HAP-1 (cell line): ENCODE measurements at places on chromosomes 3 and 15.
A peak's percentile ranks its signal among the peaks of the same experiment; 100 is the strongest.

GRCh38 chr3:58369038-58369437 lies 36.3 kb downstream of the PXK start:
- no peak for DNase-seq

GRCh38 chr3:101229681-101230080 lies 90.7 kb downstream of the IMPG2 start:
- no peak for DNase-seq

DNA sequence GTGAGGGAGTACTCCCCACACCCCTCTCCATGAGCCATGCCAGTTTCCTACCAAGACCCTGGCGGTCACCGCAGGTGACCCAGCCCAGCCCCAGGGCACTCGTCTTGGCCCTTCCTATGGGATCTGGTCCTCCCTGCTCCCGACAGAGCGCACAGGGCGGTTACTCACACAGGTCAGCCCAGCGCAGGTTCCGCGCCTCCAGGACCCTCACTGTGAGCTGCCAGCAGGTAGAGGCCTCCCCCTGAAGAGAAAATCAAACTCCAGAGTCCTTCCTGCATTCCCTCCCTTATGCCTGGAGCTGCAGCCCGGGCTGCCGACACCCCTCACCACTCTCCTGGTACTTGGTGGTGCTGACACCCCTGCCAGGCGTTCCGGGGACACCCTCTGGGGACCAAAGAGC lies 6.9 kb downstream of the PLA2G4D start:
- no peak for DNase-seq

DNA sequence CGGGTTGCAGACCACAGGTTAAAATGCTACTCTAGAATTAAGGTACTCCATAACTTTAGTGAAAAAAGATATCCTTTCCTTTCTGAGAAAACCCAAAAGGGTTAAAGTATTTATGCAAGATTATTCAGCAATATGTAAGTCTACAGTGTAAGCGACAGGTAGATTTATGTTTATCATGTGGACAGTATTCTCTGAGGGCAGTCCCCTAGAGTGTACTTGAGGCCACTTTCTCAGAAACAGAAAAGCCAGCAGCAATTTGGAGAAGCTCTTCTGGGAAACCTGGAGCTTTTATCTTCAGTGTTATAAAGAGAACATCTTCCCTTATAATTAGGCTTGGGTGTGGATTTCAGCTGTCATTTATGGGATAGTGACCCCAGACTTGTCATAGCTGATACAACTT lies 8.9 kb downstream of the ST3GAL6 start:
- DNase-seq, result no peak

GRCh38 chr3:72205297-72205826 lies 420.4 kb upstream of the PROK2 start:
- no peak for DNase-seq

DNA sequence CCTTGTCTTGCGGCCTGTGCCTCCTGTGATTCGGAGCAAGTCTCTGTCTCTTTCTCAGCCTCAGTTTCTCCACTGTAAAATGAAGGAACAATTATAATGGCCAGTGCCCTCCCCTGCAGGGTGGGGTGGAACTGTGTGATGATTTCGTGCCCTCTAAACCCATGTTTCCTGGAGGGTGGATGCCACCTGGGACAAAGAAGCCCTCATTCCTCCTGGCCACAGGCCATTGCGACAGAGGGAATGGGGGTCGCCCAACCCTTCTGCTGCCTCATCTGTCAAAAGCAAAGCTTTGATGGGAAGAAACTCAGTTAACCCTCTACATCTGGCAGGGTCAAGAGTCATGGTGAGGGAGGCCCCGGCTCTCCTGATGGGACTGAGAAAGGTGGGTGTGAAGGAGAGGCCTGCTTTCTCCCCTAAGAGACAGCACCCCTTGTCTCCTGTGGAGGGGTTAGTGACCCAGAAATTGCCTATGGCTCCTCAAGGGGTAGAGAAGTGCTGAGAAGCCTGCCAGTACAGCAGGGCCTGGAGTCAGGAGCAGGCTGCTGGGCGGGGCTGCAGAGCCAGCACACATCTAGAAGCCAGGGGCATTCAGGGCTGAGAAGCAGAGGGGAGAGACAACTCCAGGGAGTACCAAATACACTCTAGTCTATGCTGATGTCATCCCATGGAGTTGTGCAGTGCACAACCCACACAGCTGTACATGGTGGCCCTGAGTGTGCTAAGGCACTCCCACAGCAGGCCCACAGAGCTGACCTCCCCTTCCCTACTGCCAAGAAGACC lies 61.0 kb downstream of the PLXNA1 start:
- no peak for DNase-seq

DNA sequence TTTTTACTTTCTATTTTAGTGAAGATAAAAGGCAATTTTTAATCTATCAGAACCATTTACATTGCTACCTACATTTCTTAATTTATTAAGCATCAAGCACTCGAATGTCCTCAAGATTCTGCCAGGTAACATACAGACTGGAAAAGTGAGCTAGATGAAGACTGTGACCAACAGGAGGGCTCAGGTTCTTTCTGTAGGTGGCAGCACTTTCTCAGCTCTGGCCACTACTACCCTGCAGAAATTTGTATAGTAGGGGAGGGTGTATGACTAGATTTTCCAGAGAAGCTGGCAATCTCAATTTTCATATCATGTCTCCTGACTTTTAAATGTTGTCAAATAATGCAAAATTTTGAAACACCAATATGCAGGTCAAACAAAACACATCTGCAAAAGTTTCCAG lies 165.0 kb upstream of the SUCLG2 start:
- no peak for DNase-seq

DNA sequence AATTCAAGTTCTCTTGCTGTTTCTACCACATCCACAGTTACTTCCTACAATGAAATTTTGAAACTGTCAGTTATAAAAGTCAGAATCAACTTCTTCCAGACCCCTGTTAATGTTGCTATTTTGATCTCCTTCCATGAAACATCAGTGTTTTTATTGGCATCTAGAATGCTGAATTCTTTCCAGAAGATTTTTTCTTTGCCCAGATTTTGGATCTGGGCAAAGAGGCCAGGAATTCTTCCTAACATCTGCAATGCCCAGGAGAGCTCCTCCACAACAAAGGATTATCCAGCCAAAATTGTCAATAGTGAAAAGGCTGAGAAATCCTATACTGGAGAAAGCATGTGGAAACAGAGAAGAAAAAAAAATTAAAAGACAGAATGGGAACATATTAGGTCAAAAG lies 75.5 kb downstream of the SERPINI1 start:
- no peak for DNase-seq

DNA sequence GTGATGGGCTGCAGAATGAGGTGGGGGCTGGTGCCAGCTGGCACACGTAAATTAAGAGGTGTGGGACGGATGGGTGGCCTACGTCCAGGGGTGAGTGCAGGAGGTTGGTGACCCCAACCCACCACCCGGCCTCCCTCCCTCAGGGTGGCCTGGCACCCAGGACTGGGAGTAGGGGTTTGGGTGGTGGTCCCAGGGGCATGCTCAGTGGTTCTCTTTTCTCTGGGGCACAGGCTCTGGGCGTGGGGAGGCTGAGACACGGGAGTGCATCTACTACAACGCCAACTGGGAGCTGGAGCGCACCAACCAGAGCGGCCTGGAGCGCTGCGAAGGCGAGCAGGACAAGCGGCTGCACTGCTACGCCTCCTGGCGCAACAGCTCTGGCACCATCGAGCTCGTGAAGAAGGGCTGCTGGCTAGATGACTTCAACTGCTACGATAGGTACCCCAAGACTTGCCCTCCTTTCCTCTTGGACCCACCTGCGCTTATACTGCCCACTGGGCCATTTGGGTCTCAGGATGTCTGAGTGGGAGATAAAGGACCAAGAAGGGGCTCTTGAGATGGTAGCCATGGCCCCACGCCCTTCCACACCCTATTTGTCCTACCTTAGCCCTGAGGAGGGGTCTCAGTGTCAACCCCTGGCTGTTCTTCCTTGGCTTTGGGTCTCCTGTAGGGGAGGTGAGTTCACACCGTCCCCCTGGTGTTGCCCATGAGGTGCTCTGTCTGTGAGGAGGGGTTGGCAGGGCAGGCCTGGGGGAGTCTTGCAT lies 18.9 kb upstream of the EXOG start:
- no peak for DNase-seq

DNA sequence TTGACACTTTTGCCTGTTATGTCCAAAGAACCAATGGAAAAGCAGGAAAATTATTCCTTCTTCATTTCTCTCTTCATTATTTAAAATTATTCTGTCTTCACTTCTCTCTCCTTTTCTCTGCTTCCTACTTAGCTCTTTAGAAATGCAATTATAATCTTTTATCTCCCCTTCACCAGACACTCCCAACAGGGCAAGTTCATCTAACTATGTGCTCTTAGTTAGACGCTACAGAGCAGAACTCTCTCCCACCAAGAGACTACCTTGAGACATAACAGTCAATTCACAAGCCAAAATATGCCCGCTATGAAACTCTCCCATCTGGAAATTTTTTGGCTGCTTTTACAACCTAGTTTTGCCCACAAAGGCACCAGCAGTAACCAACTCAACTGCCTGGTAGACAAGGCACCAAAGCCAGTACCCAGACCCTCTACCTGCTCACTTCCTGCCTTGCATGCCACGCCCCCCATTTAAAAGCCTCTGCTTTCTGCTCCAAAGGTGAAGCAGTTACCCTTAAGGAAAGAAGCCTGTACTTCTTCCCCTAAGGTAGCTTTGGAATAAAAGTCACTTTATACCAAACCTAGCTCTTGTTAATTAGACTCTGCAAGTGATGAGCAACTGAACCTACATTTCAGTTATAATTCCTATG lies 28.1 kb downstream of the CCRL2 start:
- DNase-seq, result no peak

- DNase-seq, result no peak
These were observed 84.1 kb downstream of the TP63 start for GRCh38 chr3:189714991-189715961.

GRCh38 chr3:139689122-139689521 lies 11.3 kb upstream of the NMNAT3 start:
- peak; percentile 75 for DNase-seq

GRCh38 chr3:101842935-101843330 lies 6.4 kb upstream of the NFKBIZ start:
- DNase-seq, result no peak

DNA sequence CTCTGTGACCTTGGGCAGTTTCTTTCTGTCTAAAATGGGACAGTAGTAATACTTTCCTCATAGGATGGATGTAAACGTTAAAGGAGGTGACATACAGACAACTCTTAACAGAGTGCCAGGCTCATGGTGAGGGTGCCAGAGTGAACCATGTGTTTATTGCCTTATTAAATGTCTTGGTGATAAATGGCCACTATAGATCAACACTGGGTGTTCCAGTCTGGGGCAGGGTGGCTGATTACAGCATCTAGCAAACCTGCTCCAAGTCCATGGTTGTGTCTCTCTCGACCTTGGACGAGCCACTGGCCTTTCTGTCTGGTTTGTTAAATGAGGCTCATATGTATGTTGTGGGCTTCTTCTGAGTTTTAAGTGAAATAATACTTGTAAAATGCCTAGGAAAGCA lies 75.1 kb downstream of the TRAK1 start:
- no peak for DNase-seq

DNA sequence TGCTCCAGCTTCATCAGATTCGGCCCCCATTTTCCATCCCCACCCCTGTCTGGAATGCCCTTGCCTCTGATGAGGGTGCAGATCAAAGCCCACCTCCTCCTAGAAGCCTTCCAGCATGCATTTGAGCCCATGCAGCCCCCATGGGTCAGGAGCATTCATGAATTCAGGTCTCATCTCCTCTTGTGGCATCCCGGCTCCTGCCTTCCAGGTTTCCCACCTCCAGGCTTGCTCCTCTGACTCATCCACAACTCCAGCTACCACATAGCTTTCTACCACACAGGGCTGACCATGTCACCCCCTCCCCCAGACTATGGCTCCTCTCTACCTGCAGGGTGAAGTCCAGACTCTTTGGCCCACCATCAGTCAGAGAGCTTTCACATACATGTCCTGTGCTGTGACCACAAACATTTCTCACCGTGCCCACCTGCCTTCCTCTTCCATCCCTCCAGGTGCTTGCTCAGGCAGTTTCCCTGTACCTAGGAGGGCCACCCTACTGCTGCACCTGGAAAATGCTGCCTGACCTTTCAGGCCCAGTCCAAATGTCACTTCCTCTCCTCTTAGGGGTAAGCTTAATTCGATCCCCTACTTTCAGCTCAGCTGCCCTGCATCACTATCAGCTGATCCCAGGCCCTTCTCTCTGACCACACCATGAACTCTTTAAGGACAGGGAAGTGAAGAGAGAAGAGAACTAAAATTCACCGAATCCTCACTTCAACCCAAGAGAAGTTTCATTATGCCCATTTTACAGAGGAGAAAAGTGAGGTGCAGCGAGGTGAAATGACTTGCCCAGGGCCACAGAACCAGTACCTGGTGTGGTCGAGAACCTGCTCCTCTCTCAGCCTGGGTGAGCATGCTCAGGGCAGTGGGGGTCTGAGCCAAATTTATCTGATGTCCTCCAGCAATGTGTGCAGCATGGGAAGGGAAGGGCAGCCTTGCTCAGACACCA lies 13.7 kb upstream of the FGD5 start:
- no peak for DNase-seq

GRCh38 chr3:106025151-106025722 lies 156.4 kb upstream of the CBLB start:
- no peak for DNase-seq

- DNase-seq, result no peak
These were observed 7.6 kb upstream of the RCCD1 start for GRCh38 chr15:90946941-90947576.

DNA sequence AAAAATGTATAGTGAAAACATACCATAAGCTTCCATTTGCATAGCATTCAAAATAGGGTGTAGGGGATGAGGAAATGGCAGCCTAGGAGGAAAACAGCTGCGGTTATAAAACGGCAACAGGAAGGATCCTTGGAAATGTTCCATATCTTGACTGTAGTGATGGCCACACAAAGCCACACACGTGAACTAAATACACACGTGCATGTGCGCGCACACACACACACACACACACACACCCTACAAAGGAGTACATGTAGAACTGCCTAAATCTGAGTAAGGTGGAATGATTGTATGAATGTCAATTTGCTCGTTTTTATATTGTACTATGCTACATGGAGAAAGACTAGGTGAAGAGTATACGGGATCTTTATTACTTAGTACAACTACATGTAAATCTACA lies 3.9 kb upstream of the IREB2 start:
- no peak for DNase-seq

DNA sequence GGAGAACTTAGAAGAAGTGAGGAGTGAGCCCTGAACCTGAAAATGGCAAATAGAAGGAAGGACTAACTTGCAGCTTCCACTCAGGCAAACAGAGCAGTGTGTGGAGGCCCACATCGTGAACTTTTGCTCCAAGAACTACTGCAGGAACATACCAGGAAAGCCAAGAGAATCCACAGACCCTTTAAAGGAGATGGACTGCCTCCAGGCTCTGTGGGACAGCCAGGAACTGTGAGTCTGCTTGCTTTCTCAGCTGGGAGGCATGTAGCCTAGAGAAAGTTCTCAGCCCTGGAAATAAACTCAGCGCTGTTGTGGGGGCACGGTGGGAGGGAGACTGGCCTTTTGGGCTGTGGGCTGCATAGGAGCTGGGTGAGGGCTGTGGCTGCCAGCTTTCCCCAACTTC lies 93.0 kb downstream of the SNRK start:
- DNase-seq, result no peak

DNA sequence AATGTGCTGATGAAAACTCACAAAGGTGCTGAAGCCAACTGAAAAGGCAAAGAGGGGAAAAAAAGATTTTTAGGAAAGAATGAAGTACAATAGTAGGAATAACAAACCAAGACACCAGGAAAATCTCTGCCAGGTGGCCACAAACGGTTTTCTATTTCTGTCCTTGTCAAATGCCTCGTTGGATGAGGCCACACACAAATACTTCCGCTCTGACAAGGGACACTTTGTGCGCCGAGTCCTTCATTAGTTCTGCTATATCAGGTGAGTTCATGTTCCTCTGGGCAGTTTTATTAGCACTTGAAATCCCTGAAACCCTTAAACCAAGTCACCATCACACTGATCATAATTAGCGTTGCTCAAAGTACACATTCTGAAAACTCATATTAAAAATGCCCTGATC lies 373.1 kb downstream of the VPS13C start:
- no peak for DNase-seq
